ENCODE measurements at places on chromosomes 6 and 20.
A peak's percentile ranks its signal among the peaks of the same experiment; 100 is the strongest.

DNA sequence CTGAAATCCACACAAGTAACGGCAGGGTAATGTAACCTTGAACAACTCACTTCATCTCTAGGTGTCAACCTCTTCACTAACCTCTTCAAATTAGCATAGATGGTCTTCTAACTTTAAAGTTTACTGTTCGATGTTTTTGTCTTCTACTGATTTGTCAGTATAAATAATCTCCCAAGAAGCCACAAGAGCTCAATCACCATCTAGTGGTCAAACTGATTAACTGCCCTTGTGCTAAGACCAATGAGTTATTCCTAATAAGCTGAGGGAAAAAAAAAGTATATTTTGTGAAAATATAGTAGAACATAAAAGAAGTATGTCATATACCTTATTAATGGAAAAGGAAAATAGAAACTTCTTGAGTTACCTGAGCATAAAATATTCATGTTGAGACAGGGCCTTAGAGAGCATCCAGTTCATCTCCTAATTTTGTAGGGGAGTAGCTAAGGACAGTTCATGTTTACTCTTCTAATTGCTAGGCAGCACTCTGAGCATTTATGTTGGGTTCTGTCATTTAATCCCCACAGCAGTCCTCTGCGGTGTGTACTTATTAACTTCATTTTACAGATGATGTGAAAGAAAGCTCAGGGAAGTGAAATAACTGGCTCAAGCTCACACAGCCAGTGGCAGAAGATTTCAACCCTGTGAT is 317.1 kb downstream of the ESR1 start:
- peak; percentile 37 for DNase-seq

GRCh38 chr6:57097596-57097995 is 7.6 kb downstream of the ZNF451 start:
- peak; percentile 10 for DNase-seq

DNA sequence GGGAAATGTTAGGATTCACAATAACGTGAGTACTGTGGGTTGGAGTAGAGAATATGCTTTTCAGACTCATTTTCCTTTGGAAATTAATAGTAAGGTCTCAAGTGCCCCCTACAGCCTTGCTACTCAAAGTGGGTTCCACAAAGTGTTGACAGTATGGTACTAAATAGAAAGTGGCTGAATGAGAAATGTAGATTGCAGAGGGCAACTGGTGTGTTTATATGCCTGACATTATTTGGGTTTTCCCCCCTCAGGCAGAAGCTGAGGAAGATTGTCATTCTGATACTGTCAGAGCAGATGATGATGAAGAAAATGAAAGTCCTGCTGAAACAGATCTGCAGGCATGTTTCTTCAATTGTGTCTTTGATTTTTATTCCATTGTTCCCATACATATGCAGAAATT is 5.6 kb downstream of the FBXO9 start:
- no peak for DNase-seq

DNA sequence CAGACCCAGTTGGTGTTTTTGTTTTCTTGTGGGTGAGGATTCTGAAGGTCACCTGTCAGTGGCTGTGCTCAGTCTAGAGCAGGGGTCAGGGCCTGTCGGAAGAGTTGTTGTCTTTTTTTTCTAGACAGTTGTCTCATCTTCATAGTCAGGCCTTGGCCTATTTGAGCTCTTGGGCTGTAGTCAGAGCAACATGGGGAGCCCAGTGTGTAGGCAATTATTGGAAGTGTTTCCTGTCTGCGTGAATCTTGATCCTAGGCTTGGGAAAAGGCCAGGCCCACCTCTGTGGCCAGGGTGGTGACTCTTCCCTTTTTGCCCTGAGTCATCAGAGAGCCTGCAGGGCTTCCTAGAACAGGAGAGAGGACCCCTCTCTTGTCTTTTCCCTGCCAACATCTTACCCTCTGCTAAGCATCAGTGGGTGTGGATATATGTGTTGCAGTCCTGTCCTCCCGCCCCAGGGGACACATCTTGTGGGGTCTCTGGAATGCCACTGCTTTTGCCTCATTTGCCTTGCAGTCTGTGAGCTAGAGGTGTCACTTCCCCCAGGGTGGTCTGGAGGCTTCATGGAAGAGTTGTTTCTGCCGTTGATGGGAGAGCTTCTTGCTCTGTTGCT is 11.4 kb downstream of the TJAP1 start:
- DNase-seq = no peak

GRCh38 chr20:60804918-60805630 is 447.0 kb upstream of the CDH4 start:
- no peak for DNase-seq

- no peak for DNase-seq
Observed at GRCh38 chr6:42935322-42935721, 6.0 kb downstream of the CNPY3 start.

- no peak for DNase-seq
Observed at GRCh38 chr6:111715321-111715720, 109.6 kb upstream of the TRAF3IP2 start.

GRCh38 chr6:132751306-132751705 is 6.4 kb downstream of the VNN2 start:
- no peak for DNase-seq

DNA sequence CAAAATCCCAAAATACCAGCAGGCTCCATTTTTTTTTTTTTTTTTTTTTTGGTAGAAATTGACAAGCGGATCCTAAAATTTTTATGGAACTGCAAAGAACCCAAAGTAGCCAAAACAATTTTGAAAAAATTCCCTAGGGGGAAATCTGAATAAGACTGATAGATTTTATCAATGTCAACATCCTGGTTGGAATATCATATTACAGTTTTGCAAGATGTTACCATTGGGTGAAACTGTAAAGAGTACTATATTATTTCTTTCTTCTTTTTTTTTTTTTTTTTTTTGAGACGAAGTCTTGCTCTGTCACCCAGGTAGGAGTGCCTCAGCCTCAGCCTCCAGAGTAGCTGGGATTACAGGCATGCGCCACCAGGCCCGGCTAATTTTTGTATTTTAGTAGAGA is 29.4 kb upstream of the BEND3 start:
- DNase-seq = no peak

DNA sequence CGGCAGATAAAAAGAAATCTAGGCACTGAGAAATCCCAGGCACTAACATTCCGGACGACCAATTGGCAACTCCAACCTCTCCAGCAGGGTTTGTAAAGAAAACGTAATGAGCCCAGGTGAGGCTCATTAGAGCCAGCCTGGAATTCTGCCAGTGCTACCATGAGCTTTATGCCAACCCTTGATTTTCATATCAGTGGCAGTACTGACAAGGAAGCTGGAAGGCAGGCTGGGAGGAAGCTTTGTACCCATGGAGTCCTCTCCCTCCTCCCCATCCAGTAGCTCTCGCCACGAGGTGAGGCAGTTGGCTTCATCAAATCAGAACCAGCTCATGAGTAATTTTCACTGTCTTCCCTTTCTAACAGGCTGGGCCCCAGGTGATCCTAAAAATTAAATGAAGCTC is 250.2 kb downstream of the ZNF217 start:
- no peak for DNase-seq

- DNase-seq = no peak
Observed at GRCh38 chr20:19347943-19348456, 135.6 kb downstream of the SLC24A3 start.

DNA sequence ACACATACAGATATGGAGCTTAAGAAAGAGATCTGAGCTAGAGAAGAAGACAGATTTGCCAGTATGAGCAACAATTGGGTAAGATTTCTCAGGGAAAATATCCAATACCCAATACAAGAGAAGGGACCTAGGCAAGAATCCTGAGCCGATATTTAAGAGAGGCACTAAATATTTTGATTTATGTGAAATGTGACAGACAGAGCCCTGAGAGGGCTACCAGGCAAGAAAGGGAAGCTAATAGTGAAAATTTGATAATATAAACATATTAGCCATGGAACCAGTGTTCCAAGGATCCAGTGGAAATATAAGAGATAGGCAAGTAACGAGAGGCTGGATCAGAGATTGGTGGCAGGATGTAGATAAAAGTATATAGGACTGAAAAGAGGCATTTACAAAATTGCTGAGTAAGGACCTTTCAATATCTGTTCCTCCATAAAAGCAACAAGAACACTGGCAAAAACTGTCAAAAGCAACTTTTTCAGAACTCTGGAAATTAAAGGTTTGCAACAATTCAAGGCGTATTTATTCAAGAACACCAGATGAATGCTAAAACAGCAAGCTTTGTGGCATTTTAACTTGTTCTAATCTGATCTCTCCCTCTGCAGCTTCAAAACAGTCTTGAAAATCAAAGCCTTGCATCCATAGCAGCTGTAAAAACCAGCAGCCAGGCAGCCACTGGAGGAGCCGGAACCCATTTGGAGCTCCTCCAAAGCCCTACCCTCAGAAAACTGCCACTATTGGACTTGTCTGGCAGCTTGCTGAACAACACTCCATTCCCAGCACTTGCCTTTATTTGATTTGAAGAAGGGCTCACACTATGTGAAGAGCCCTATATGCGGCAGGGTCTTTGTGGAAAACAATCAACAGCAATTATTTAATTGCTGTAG is 58.8 kb downstream of the REV3L start:
- no peak for DNase-seq

DNA sequence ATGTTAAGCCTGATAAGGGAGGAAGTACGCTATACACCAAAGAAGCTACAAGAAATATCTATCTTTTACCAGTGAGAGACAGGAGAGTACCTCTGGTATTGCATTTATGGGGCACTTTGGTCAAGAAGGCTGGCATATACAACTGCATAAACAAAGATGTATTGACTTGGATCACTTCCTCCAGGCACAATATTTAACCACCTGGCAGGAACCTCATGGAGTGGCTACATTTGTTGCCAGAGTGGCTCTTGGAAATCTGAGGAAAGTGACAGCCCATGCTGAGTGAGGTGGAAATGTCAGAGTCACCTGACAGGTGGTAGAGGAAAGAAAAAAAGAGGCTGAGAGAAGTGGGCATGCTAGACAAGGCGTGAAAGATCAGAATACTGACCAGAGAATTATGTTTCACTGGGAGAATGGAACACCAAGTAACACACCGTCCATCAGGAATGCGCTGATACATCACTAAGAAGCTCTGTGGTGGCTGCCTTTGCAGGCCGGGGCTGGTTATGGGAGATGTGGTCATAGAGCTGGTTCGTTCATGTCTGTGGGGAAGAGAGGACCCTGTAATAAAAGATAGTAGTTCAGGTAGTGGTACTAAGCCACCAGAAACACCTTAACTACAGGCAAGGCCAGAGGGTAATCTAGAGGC is 61.4 kb upstream of the UFL1 start:
- DNase-seq = no peak

- no peak for DNase-seq
Observed at GRCh38 chr6:13989496-13990144, 64.9 kb downstream of the RNF182 start.

DNA sequence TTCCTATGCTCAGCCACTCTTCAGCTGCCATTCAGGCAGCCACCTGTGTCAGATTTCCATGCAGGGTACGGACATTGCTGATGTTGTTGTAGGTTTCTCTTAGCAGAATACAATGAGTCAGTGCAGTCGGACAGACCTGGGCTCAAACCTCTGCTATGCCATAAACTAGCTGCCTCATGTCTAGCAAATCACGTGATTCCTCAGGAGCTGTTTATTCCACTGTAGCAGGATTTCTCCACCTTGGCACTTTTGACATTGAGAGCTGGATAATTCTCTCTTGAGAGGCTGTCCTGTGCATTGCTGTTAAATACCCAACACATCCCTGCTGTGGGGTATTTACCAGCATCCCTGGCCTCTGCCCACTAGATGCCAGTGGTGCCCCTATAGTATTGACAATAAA is 413.8 kb upstream of the CDH4 start:
- DNase-seq = no peak

- DNase-seq = no peak
Observed at GRCh38 chr6:55497694-55498093, 81.3 kb downstream of the HMGCLL1 start.

DNA sequence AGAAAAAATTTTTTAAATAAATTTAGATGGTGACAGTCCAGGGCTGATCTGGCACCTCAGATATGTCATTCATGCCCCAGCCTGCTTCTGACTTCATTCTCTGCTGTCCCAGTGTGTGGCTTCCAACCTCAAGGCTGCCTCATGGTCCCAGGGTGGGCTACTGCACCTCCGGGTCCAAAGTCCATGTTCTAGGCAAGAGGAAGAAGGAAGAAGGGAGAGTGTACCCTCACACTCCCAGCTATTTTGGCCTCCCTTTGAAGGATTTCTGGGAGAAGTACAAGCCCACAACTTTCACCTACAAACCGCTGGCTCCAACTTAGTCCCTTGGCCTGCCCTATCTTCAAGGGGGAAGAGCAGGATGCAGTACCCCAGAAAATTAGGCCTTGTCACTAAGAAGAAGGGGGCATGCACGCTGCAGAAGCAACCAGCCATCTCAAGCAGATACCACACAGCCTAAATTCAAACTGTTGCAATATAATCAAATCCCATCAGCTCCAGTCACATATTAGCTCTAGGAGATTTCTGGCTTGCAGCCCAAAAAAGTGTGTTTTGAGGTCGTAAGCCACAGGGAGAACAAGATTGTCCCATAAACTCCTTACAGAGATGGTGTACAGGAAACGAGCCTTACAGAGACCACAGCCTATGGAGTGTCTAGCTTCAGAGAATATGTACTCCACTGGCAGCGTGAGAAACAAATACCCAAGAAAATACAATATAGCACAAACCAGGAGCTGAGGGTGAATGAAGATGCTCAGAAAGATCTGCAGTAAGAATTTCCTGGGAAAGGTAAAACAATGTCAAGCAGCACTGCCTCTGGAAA is 906 bp upstream of the BTN3A2 start:
- no peak for DNase-seq

GRCh38 chr6:114176726-114177125 is 166.1 kb downstream of the HS3ST5 start:
- DNase-seq = no peak

DNA sequence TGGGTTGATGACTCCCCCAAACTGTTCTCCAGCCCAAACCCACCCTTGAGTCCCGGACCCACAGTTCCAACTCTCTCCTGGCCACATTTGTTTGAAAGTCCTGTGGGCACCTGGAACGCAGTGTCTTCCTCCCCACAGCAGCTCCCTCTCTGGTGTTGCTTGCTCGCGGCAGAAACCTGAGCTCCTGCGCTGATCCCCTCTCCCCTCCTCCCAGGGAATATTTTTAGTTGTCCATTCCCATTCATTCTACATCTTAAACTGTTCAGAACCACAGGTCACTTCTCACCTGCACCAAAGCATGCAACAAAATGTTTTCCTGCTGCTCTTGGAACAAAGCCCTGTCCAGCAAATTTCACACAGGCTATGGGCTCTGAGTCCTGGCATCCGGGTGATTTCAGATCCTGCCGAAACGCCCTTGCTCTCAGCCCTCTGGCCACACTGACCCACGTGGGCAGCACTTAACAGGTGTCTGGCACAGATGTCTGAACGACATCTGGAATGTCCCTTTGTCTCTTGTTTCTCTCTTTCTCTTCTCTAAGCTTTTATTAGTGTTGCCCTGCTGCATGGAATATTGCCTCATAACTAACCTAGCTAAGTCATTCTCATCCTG is 27.0 kb upstream of the PMEPA1 start:
- DNase-seq = no peak

Measured in GM04504 (cell line).